Osteoblast (primary cell): ENCODE measurements at places on chromosomes 4 and X. TPM values are rescaled to one million over a fixed set of nuclear protein-coding genes. Genes with fewer than 3 reads are reported as not detected.

Gene CENPVL1
- not detected in 2 replicates for total RNA-seq

Gene NHS
- total RNA-seq, result 10.5 and 16.8 TPM in 2 replicates

DNA sequence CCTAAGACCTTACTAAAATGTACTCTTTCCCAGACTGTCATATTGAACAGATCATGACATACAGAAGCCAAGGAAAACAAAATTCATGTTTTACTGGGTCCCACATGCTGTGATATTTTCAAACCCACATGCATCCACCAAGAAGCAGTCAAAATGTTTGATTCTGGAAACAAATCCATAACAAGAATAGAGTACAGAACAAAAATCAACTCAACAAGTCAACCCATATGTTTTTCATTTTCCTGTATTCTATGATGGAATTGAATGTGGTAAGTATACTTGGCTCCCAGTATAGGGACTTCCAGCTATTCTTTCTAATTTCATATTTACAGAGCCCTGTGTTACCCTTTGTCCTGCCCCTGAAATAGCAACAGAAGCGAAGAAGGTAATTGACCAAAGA lies 106.8 kb downstream of the COL25A1 start:
- no peak for DNase-seq
- H3K27ac ChIP-seq, result no peak overlapping the region
- H3K4me3 ChIP-seq, result no peak overlapping the region
- no peaks in the 10 kb centered on the region for H3K4me1 ChIP-seq
- H3K36me3 ChIP-seq, result no peaks in the 10 kb centered on the region
- H3K27me3 ChIP-seq, result no peaks in the 10 kb centered on the region

Gene EMCN
- total RNA-seq, result not detected in 2 replicates

Gene CLNK
- total RNA-seq, result not detected in 2 replicates

DNA sequence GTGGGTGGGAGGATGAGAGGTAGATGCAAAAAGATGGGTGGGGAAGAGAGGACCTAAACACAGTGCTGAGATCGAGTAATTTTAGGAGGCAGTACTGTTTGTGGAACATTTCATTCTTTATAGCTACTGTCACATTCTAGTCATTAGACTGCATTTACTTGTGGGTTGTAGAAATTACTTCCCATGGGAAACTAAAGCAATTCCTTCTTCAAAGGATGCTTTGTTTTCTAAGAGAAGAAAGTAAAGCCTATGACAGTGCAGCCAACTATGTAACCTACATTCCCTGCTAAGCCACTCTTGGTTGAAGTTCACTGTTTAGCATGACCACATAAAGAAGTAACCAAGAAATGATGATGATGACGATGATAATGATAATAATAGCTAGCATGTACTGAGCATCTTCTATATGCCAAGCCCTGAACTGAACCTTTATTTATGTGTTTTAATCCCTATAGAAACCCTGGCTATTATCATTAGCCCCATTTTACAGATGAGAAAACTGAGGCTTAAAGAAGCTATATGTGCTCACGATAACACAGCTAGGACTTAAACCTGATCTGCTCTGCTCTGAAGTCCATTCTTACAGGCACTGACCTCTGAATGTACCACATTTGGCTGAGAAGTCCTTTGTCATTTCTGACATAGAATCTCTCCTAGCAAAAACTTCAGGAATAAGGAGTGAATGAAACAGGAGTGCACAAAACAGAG lies 114.5 kb upstream of the KIT start:
- H3K27ac ChIP-seq, result peak overlapping the region; percentile 0
- no peaks in the 10 kb centered on the region for H3K27me3 ChIP-seq
- DNase-seq, result peak; percentile 52
- H3K4me3 ChIP-seq, result no peak overlapping the region

GRCh38 chrX:21905953-21906352 lies 34.6 kb upstream of the SMS start:
- H3K4me1 ChIP-seq, result no peaks in the 10 kb centered on the region
- no peaks in the 10 kb centered on the region for H3K27me3 ChIP-seq
- H3K36me3 ChIP-seq, result no peaks in the 10 kb centered on the region
- no peak overlapping the region for H3K4me3 ChIP-seq
- no peak overlapping the region for H3K27ac ChIP-seq

GRCh38 chrX:26254436-26254835 lies 38.5 kb downstream of the MAGEB5 start:
- H3K4me1 ChIP-seq, result no peaks in the 10 kb centered on the region
- H3K36me3 ChIP-seq, result no peaks in the 10 kb centered on the region
- H3K27ac ChIP-seq, result no peak overlapping the region
- H3K27me3 ChIP-seq, result no peaks in the 10 kb centered on the region

GRCh38 chrX:74606342-74606741 lies 8.1 kb downstream of the RLIM start:
- no peak for DNase-seq
- H3K27me3 ChIP-seq, result no peaks in the 10 kb centered on the region
- H3K4me1 ChIP-seq, result peaks cover 7% of the 10 kb centered on the region
- H3K27ac ChIP-seq, result no peak overlapping the region

DNA sequence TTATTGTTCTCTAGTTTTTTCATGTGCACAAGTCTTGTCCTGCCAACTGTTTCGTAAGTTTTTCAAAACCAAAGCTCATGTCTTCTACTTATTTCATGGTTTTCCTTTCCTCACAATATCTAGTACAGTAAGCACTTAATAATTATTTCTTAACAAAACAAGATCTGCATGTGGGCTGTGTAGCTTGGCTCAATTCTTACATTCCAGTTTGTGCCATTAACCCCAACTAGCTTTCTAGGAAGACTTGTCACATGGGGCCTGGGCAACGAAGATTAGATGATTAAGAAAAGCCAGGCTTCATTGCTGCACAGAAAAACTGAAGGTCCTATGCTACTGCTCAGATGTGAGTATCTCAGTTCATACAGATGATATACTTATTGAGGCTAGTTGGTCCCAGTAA lies 155.3 kb upstream of the TEX13A start:
- H3K36me3 ChIP-seq, result no peaks in the 10 kb centered on the region
- no peaks in the 10 kb centered on the region for H3K4me1 ChIP-seq
- H3K27ac ChIP-seq, result no peak overlapping the region
- no peaks in the 10 kb centered on the region for H3K27me3 ChIP-seq
- peak; percentile 62 for DNase-seq

DNA sequence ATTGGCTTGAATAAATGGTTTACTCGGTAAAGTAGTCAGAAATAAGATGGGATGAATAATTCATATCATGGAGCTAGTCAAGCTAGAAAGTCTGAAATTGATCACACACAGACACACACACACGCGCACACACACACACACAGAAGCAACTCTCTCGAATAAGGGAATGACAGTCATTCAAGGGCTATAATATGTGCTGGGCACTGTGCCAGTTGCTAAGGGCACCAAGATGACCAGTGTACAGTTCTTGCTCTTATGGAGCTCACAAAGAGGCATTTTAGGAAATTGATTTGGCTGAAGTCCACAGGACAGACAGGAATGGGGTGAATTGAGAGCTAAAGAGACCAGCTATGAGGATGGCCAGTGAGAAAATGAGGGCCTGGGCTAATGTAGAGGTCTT lies 34.2 kb upstream of the SH3D19 start:
- no peaks in the 10 kb centered on the region for H3K36me3 ChIP-seq
- peaks cover 9% of the 10 kb centered on the region for H3K4me1 ChIP-seq
- H3K27me3 ChIP-seq, result no peaks in the 10 kb centered on the region
- H3K27ac ChIP-seq, result no peak overlapping the region
- H3K4me3 ChIP-seq, result no peak overlapping the region
- no peak for DNase-seq

DNA sequence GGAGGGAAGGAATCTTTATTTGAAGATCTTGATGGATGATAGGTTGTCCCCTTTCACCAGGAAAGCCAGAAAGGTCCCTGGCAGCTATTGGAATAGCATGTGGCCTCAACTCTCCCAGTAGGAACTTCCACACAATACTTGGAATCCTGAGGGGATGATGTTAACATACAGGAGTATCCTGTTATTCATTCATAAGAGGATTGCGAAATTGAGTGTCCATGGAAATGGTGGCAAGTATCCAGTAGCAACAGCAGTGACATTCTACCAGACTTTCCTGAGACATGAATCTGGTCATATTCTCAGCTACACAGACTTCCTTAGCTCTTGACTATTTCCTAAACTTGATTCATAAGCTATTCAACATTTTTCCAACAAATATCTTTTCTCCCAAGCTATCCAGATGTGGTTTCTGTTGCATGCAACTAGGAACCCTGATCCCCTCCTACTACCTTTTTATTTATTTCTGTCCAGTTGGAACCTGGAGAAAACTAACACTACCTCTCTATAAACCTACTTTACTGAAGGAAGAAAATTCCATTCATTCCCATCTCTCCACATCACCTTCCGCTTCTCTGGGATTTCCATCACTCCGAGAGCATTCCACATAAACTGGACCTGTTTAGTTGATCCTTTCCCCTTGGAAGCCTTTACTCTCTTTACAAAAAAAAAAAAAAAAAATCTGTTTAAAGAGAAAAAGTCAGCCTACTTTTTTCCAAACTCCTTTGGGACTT lies 101.8 kb downstream of the ANXA5 start:
- H3K27ac ChIP-seq, result no peak overlapping the region
- peaks cover 9% of the 10 kb centered on the region for H3K4me1 ChIP-seq
- peak; percentile 52 for DNase-seq

Gene PRRG3
- under 0.01 TPM in 1 of 2 replicates, not detected in the other for total RNA-seq

GRCh38 chr4:126955292-126956183 lies 677.2 kb upstream of the INTU start:
- no peaks in the 10 kb centered on the region for H3K27me3 ChIP-seq
- DNase-seq, result no peak
- no peak overlapping the region for H3K4me3 ChIP-seq
